Prostate gland (tissue), 2 donors: ENCODE measurements at places on chromosomes 11 and 22.

- DNase-seq = no peak
Observed at GRCh38 chr11:13963169-13963948, 836 bp downstream of the SPON1 start.

DNA sequence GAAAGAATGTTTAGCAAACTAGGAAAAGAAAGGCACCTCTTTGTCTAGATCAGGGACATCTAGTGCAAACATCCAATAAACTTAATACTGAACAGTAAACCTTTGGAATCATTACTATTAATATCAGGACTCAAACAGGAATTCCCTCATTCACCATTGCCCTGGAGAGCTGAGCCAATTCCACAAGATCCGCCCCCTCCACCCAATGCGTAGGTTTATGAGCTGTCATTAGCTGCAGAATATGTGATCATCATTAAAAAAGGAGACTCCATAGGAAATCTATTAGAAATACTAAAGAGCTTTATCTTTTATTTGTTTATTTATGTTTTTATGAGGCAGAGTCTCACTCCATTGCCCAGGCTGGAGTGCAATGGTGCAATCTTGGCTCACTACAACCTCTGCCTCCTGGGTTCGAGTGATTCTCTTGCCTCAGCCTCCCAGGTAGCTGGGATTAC, 5.5 kb downstream of the IL17REL start:
- DNase-seq = peak; percentile 79

DNA sequence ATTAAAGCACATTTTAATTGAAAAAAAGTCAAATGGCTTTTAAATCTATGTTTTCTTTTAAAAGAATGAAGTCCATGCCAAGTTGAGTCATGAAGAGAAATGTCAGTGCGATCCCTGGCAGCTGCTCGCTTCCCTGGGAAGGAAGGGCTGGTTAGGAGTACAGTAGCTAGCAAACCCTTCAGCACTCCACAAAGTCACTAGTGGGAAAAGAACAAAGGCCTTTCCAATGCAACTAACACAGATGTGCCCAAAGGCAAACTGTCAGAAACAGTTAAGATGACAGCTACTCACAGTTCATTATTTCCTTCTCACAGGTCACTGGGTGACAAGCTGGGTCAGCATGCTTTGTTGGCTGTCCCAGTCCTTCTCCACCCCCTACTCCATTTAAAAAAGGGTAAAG, 308.7 kb downstream of the DCDC1 start:
- no peak for DNase-seq

DNA sequence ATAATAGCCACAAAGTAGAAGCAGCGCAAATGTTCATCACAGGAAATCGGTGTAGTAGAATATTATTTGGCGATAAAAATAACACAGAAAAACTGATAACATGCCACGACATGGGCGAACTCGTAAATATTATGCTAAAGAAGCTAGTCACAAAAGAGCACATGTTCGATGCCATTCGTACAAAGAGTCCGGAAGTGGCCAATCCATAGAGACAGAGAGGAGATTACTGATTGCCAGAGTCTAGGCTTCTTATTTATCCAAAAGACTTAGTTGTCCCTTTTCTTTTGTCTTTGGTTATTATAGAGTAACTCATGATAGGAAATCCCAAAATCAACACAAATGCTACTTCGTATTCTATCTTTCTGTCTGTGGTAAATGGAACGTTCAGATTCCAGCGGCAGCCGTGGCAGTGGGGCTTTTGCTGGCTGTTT, 56.5 kb downstream of the MED15 start:
- DNase-seq = no peak

GRCh38 chr11:20584093-20584774, 15.2 kb upstream of the SLC6A5 start:
- no peak for DNase-seq

DNA sequence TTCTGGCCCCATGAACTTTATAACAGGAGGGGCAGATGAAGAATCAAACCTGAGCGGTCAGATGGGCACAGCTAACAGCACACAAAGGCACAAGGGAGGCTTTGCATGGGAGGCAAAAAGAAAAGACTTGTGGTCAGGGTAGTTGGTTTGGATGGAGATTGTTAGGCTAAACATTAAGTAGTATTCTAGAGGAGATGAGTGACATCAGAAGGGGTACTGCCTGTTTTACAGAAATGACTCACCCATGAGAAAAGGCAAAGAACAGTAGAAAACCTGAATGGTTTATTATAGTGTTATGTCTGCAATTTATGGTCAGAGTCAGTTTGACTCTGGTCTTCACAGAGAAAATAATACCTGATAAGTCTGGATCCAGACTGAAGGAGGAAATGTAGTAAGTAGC, 129.8 kb upstream of the KIRREL3 start:
- no peak for DNase-seq

DNA sequence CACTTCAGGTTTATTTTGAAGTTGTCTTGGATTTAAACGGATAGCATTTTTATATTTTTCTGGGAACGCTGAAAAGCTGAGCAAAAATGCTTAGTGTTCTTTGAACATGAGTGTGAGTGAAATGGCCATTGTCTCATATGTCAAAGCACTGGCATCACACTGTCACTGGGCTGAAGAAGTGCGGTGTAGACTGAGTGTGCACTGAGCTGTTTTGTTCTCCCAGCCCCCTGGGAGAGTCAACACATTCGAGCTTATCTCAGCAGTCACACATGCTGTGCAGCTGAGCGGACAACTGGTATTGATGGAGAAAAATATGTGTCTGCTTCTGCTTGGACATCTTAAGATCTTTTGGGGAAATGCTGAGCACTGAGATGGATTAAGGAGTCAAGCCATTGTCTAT, 90.8 kb downstream of the TECTA start:
- no peak for DNase-seq

DNA sequence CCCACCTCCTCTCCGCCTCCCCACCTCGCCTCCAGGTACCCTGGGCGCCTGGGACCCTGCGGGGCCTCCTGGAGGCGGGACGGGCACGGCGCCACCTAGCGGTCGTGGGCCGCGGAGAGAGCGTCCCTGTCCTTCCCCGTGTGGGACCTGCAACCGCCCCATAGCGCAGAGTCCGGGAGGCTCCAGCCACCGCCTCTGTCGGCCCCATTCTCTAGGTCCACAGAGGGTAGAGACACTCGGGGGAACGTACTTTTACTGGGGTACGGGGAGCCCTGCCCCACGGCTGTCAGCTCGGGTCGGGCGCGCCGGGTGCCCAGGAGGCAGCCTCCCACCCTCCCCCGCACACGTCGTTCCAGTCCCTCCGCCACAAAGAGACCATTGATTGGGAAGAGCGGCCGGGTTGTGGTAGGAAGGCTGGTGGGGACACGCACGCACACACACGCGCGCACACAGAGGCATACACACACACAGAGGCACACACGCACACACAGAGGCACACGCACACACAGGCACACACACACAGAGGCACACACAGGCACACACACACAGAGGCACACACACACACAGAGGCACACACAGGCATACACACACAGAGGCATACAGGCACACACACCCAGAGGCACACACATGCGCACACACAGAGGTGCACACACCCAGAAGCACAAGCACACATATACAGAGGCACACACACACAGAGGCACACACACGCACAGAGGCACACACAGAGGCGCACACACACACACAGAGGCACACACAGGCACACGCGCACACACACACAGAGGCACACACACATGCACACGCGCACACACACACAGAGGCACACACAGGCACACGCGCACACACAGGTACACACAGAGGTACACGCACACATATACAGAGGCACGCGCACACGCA, 12.6 kb upstream of the NECTIN1 start:
- no peak for DNase-seq

- no peak for DNase-seq
Observed at GRCh38 chr22:42885446-42885845, 28.4 kb upstream of the ARFGAP3 start.

- DNase-seq = no peak
Observed at GRCh38 chr22:21759093-21759492, 23.5 kb upstream of the YPEL1 start.

DNA sequence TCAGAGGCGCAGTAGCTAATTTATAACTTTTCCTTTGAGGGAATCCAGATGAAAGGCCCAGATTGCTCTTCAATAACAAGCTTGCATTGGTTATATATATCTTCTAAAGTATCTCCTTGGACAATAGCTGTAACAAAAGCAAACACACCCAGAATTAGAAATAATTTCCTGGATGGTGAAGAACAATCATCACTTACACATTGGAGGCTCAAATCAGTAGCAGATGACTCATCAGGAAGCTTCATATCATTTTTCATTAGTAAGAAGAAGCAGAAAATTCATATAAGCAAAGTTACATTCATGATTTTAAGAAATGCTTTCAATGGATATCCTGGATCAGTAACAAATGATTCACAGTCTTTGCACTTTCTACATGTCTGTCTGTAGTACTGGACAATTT, 173.6 kb upstream of the CCDC90B start:
- DNase-seq = no peak
